ENCODE measurements at places on chromosomes 7 and 10.

GRCh38 chr10:120610791-120611190 lies 153.8 kb downstream of the PLPP4 start:
- no peak for DNase-seq

DNA sequence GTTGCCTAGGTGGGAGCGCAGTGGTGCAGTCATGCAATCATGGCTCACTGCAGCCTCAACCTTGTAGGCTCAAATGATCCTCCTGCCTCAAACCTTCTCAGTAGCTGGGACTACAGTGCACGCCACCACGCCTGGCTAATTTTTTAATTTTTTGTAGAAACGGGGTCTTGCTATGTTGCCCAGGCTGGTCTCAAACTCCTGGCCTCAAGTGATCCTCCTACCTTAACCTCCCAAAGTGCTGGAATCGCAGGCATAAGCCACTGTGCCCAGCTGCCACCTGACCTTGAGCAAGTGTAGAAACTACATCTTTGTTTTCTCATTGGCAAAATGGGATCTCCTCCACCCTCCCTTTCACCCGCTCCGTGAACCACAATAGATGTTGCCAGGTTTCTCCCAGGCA lies 15.0 kb upstream of the MYH16 start:
- no peak for DNase-seq

DNA sequence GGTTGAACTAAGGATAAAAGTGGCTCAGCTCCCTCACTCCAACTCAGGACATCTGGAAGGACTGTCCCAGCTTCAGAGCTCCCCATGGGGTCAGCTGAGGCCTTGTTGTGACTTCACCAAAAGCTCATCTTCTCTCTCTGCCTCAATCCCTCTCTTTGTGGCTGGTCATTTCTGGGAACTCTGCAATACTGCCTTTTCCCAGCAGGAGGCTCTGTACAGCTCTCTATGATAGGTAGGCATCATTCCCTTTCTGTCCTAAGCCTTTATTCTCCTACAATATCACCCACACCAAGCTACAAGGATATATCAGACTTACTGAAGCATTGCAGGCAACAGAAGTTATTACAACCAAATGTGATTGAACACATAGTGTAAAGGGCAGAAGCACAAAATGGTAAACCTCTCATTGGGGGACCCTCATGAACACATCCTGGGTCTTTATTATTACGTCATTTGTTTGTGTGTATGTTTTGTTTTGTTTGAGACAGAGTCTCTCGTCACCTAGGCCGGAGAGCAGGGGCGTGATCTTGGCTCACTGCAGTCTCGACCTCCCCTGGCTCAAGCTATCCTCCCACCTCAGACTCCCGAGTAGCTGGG lies 36.7 kb upstream of the PRPS1L1 start:
- peak; percentile 37 for DNase-seq

- DNase-seq: no peak
These were observed 109.2 kb upstream of the GLCCI1 start for GRCh38 chr7:7859411-7859810.

DNA sequence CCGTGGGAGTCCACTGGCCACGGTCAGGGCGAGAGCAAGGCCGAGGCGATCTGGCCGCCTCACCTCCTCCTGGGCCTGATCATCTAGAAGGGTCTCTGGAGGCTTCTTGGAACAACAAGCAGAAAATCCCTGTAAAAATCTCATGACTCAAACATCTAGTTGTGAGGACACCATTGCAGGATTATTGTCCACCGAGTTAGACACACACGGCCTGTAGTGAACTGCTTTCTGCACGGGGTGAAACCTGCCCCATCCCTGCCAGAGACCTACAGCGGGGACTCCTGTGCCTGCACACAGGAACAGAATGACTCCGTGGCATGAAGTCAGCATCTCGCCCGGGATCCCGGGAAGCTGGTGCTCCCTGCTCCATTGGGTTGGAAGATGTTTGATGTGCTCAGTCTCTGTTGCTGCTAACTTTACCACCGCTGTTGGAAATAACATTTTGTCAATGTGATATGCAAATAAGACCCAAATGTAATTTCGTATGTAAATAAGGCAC lies 267.0 kb upstream of the TCERG1L start:
- no peak for DNase-seq

DNA sequence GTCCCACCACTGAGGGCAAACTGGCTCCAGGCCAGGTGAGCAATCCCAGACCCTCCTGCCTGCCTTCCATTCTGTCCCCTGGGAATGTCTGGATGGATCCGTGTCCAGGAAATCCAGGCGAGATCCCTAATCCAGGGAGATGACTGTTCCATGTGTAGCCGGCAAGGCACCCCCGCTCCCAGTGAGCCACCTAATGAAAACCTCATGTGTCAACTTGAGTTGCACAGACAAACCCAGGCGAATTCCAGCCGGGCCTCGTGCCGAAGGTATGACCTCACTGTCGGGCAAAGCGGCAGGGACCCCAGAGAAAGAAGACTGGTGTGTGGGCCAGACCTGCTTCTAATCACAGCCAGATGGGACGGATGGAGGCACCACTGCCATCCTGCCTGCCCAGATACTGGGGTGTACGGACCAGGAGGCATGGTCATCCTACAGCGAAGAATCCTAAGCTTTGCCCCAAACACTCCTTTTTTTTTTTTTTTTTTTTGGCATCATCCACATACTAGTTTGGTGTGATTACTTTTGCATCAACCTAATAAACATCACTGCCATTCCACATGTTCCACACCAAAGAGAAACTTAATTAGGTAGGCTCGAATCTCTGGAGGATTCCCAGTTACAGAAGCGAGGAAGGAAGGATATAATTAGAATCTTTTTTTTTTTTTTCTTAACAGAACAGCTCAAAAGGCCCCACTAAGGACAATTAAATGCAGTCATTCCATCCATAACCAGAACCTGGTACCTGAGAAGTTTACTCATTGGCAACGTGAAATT lies 313.1 kb downstream of the CALN1 start:
- no peak for DNase-seq

DNA sequence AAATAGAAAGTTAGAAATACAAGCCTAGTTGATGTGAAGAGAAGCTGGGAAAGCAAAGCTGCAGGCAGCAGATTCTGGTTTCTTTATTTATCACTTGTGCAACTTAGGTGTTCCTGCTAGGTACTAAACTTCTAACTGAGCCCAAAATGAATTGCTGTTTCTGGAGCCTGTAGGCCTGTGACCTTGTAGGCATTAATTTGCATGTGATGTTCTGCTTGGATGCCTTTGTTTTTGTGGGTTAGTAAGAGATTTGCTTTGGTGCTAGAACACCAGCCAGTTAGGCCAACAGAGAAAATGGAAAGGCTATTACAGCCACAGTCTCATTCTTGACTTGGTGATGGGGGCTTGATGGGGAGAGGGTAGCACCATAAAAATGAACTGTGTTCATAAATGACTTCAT lies 370.7 kb downstream of the PPP1R3A start:
- no peak for DNase-seq

- DNase-seq: peak; percentile 16
These were observed 80.8 kb downstream of the ARHGAP22 start for GRCh38 chr10:48523820-48524758.

- no peak for DNase-seq
These were observed 57.3 kb downstream of the NRP1 start for GRCh38 chr10:33277135-33277536.

- no peak for DNase-seq
These were observed 43.4 kb downstream of the PRPS1L1 start for GRCh38 chr7:17984288-17984687.

DNA sequence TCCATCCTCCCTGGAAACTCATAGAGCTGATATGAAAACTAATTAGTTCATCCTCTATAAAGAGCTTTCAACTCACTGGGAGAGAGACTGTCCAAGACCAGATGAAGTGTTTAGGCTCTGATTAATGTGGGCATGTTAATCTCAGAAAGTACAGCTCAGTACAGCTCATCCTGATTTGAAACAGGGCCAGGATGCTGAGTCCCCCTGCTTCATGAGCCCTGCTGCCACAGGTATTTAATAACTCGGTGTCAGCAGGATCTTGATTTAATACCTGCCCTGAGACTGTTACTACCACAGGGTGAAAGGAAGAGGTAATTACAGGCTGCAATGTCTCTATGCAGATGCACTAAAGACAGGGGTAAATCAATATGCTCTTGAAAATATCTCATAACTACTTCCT lies 10.8 kb downstream of the LMOD2 start:
- peak; percentile 76 for DNase-seq

Data from amniotic epithelial cell (primary cell).